ENCODE measurements at places on chromosomes 7 and 10. TPM values are rescaled to one million over a fixed set of nuclear protein-coding genes. Genes with fewer than 3 reads are reported as not detected.

Gene TBC1D12
- 2.6 TPM for polyA plus RNA-seq

Gene LRRC18
- not detected for polyA plus RNA-seq

Gene LEP
- polyA plus RNA-seq = not detected

Gene HABP2
- 259 TPM for polyA plus RNA-seq

DNA sequence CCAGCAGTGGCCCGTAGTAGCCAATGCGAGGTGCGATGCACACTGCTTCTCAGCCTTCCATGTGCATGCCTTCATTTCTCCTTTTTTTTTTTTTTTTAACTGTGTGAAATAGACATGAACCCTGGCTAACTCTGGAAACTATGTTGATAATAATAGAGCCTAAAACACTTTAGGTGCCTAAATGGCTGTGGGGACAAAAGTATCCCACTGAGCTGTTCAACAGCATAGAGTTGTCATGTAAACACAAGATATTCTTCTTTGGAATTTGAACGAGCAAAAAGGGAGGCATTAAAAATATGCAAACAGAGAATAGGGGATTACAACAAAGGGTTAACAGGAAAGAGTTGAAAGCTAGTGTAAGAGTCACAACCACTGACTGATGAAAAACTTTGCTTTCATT is 162.1 kb upstream of the NOBOX start:
- no peak for DNase-seq

- DNase-seq = no peak
Measured at GRCh38 chr10:43746906-43747305, 98.2 kb upstream of the ZNF32 start.

DNA sequence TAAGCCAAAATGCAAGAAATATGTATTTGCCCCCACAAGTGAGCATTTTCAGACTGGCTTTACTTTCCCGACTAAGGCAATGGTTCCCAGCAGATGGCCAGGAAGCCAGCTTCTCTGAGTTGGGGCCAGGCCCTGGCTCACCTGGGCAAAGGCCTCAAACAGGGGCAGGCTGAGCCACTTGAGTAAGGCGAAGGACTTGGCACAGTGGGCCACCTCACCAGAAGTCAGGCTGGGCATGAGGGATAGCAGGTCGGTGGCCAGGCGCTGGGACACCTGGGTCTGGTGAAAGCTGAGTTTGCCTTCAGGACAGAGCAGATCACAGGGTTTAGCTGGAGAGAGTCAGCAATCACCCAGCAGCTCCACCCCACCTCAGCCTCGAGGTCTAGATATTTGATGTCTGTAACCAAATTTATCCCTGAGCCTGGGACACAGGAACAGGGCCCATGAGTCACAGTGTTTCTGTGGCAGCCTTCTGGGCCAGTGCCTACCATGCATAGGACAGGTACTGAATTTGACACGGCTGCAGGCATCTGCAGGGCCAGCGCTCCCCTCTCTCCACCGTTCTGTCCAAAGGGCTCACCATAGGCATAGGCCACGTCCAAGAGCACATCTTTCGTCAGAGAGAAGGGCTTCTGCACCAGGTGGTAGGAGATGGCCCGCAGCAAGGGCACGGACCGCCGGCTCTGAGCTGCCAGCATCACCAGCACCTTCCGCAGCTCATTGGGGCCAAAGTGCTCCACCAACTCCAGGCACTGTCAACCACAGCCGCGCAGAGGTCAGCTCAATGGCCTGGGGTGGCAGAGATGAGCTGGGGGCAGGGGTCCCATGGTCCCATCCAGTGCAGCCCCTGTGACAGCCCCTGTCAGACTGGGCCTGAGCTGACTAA is 7.3 kb downstream of the TBRG4 start:
- DNase-seq = no peak

DNA sequence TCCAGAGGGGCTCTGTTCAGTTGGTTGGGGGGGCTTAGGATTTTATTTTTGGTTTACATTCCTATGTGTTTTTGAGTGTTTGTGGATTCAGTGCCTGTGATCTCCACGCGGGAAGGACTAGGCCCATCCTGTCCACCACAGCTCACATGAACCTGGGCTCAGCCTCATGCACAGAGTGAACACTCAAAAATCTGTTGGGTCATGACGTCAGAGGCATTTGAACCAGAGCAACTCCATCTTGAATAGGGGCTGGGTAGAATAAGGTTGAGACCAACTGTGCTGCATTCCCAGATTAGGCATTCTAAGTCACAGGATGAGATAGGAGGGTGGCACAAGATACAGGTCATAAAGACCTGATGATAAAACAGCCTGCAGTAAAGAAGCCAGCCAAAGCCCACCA is 133.3 kb downstream of the RAMP3 start:
- no peak for DNase-seq

- DNase-seq = no peak
Measured at GRCh38 chr10:122182308-122182707, 88.8 kb upstream of the BTBD16 start.

DNA sequence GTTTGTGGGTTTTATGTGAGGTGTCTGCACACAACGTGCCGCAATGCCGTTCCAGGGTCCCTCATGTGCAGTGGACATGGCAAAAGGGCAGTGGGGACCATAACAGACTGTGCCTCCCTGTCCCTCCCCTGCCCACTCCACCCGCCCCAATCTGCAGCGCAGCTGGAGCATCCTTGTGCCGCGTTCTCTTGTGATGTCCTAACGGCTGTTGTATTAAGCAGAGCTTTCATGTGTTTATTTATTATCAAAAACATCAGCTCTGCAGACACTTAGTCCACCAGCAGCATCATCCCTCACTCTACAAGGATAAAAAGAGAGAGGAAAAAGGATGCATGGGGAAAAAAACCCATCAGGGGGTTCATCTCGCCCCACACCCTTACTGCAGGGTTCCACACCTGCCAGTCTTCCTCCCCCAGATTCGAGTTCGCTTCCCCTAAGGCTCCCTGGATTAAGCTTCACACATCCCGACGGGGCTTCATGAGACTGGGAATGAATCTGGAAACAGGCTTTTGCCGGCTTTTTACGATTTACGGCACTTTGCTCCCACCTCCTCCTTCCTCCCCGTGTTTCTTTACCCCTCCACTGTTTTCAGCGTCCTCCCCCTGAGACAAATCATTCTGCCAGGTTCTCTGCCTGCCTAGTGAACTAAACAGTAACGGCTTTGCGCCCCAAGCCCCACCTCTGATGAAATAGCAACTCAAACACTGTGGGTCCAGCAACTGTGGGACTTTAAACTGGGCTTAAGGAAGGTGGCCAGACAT is 301.4 kb downstream of the CAMK1D start:
- DNase-seq = no peak

- no peak for DNase-seq
Measured at GRCh38 chr10:47445720-47446119, 38.2 kb downstream of the ANXA8 start.

- no peak for DNase-seq
Measured at GRCh38 chr10:103768345-103768744, 87.0 kb downstream of the SH3PXD2A start.

DNA sequence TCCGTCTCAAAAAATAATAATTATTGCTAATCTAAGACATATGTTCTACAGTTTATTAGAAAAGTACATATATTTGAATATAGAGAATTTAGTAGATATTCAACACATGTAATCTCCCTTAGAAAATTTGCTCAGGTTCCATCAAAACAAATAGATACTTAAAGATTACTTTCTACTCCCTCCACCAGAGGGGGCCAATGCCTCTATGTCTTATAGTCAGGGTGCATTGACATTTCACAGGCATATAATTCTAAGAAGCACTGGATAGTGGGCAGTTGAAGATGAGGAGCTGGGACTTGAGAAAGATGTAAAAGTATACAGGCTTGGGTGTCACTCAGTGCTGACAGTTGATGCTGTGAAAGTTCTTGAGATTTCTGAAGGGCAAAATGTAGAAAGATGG is 301.6 kb upstream of the HPS1 start:
- DNase-seq = peak; percentile 34

DNA sequence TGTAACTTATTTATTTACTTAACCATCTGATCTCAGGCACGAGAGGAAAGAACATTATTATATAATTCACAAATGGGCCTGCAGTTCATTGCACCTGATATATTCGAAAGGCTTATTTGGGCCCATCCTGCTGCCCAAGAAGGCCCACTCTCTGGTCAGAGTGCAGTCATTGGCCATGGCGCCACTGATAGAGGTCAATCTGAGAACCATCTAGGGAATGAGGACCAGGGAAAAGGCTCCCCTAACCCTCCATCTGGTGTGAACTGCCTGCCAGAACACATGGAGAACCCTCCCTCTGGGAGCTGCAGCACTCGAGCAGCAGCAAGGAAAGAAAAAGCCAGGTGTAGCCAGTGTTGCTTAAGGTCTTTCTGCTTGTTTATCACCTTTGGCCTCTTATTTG is 136.6 kb downstream of the REEP3 start:
- DNase-seq = no peak

- no peak for DNase-seq
Measured at GRCh38 chr7:42494199-42494710, 257.2 kb upstream of the GLI3 start.

DNA sequence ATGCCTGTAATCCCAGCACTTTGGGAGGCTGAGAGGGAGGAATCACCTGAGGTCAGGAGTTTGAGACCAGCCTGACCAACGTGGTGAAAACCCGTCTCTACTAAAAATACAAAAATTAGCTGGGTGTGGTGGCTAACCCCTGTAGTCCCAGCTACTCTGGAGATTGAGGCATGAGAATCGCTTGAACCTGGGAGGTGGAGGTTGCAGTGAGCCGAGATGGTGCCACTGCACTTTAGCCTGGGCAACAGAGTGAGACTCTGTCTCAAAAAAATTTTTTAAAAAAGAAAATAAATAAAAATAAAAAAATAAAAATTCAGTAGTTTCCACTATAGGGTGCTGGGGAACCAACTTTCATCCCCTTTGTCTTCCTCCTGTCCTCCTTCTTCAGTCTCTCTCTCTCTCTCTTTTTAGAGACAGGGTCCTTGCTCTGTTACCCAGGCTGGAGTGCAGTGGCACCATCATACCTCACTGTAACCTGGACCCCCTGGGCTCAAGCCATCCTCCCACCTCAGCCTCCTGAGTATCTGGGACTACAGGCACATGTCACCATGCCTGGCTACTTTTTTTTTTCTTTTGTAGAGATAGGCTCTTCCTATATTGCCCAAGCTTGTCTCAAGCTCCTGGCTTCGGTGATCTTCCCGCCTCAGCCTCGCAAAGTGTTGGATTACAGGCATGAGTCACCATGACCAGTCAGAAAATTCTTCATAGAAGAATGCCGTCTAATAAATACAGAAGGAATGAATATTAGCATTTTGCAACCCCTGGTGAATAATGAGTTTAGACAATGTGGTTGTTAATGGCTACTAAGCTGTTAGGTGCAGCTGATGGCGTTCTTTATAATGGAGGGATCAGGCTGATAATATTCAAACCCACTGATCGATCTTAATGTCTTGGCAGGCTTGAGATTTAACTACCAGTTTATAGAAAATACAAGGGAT is 20.6 kb downstream of the RBM20 start:
- no peak for DNase-seq

- DNase-seq = no peak
Measured at GRCh38 chr7:51261950-51262795, 54.4 kb downstream of the COBL start.

GRCh38 chr7:80263333-80263732 is 128.7 kb downstream of the GNAI1 start:
- DNase-seq = no peak

DNA sequence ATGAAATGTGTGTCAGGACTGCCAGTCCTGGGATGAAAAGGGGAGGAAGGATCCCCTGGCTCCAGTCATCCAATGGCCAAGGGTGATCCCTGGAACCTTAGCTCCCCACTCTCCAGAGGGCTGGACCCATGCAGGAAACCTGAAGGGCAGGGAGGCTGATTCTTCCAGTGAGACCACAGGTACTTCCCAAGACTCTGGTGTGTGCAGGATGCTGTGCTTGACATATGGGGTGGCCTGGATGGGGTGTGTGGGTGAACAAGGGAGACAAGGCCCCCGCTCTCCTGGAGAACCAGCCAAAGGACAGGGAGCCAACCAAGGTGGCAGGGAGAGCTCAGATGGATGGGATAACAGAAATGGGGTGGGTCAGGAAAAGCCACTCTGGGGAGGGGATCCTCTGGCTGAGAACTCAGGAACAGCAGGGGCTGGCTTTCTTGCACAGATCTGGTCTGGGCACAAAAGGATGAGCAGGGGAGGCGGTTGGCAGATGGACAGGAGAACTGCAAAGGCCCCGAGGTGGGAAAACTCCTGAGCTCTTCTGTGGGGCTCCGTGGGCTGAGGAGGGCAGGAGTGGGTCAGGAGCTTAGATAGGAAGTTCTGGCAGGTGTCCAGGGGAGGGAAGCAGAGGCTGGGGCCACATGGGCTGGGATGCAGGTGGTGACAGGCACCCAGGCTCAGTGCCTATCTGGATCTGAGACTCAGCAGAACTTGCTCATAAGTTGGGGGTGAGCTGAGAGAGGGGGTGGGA is 100.6 kb downstream of the ARHGAP22 start:
- peak; percentile 31 for DNase-seq

DNA sequence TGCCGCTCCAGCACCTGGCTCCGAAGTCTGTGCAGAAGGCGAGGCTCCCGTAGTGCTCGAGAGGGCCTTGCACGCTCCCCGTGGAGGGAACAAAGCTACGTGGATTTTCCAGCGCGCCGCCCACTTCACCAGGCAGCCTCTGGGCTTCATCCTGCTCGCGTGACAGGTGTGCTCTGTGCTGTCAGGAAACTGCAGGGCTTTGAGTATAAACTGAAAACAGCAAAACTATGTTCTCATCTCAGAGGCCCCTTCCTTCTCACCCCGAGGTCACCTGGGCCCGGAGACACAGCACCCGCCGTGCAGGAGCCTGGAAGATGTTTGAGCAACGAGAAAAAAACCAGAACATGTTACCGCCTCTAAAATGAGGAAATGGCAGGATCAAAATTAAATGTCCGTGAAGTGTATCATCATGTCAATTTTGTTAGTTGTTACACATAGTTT is 17.6 kb upstream of the GPR146 start:
- no peak for DNase-seq

DNA sequence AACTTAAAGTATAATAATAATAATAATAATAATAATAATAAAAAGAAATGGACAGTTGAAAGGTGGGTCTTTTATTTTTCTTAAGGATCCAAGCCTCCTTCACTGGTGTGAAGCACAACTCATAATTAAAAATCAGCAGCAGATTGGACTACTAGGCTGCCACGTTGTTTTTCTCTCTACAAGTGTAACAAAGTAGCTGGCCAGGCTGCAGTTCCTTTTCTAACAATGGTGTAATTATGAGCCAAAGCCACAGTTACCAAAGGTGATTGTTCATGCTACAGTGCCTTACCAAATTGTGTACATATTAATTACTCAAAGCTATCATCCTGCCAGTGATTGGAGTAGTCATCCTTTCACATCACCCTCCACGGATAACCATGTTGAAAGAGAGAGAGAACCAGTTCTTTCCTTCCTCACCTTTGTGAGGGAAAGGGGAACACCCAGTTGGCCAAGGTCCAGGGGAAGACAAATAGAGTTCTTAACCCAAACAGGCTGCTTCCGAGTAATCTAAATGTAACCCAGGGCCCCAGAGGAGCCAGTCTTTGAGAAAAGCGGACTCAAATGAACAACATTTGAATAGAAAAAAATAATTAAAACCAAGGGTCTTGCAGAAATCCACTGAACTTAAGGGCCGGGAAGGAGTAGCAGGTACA is 86.3 kb upstream of the NPS start:
- DNase-seq = no peak

Measured in liver (tissue), 10 donors.